ENCODE measurements at places on chromosomes 6 and 20.

DNA sequence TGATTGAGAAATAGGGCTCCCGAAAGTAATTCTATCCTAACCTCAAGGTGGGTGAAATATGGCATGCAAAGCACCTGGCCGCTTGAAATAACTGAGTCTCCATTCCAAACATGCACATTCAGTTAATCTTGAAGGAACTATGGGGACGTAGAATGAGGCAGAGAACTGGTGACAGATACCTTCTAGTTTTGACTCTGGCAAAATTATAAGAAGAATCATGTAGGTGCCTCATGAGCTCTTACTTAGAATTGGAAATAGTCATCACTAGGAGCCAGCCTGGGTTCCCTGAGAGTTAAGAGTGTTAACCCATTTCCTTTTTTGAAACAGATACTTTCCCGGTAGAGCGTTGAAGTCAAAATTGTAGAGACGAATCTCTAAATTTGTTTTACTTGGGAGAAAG is 49.3 kb downstream of the RPF2 start:
- DNase-seq, result no peak

DNA sequence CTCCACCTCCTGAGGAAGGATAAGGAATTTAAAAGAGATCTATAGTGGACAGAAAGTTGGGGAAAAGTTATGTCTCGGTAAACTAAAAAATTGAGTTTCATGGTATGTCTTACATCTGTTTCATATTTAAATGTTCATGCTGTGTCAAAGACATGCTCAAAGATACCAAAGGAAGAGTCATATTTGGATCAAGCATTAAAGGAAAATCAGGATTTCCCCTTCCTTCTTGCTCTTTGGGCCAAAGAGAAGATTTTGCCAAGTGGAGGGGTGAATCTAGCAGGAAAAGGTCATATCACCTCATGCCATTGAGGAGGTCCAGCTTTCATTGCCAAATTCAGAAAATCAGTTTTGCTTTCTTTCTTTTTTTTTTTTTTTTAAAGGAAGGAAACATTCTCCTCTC is 192.4 kb downstream of the OGFRL1 start:
- no peak for DNase-seq

- no peak for DNase-seq
Observed at GRCh38 chr6:65123521-65123920, 583.5 kb downstream of the EYS start.

DNA sequence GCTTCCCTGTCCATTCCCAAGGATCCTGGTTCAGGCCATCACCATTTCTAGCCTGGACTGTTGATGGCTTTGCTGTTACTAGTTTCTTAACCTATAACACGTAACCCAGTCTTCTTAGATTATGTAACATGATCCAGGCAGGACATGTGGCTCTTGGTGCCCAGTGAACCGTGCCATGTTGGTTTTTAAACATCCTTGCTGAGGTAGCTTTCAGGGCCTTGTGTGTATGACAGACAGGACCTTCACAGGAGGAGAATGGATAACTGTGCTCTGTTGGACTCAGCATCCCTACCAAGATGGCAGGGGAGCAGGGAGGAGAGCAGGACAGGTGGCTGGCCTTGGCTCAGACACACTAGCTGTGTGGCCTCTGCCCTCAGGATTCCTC is 46.8 kb downstream of the PANK2 start:
- DNase-seq, result no peak

- peak; percentile 31 for DNase-seq
Observed at GRCh38 chr6:136526196-136526930, 23.9 kb downstream of the MAP7 start.

GRCh38 chr6:10156875-10157274 is 258.0 kb downstream of the TFAP2A start:
- DNase-seq, result no peak

DNA sequence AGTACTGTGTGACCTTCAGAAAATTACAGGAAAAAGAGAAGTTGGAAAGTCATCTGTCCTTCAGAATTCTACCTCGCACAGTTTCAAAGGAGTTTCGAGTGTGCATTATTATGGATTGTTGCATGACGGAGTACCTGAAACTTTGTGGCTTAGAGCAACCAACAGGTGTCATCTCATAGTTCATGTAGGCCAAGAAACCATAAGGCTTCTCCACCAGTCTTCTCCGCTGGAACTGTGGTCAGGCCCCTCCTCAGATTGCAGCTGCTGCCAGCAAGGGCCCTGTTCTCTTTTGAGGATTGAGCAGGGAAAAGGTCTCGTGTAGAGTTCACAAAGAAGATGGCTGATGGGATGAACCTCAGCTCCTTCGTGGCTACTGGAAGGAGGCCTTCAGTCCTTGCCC is 151.2 kb upstream of the THBS2 start:
- DNase-seq, result no peak

- no peak for DNase-seq
Observed at GRCh38 chr20:1462001-1462400, 4.6 kb downstream of the NSFL1C start.

Data from breast epithelium (tissue), 4 donors.